ENCODE measurements at places on chromosomes 12 and 14. TPM values are rescaled to one million over a fixed set of nuclear protein-coding genes. Genes with fewer than 3 reads are reported as not detected.
A peak's percentile ranks its signal among the peaks of the same experiment; 100 is the strongest.

Gene LIN52
- polyA plus RNA-seq = 4.9 TPM

Gene GLT8D2
- polyA plus RNA-seq = 1.4 TPM

Gene PZP
- polyA plus RNA-seq = not detected

Gene ZNF891
- polyA plus RNA-seq = 0.64 TPM

DNA sequence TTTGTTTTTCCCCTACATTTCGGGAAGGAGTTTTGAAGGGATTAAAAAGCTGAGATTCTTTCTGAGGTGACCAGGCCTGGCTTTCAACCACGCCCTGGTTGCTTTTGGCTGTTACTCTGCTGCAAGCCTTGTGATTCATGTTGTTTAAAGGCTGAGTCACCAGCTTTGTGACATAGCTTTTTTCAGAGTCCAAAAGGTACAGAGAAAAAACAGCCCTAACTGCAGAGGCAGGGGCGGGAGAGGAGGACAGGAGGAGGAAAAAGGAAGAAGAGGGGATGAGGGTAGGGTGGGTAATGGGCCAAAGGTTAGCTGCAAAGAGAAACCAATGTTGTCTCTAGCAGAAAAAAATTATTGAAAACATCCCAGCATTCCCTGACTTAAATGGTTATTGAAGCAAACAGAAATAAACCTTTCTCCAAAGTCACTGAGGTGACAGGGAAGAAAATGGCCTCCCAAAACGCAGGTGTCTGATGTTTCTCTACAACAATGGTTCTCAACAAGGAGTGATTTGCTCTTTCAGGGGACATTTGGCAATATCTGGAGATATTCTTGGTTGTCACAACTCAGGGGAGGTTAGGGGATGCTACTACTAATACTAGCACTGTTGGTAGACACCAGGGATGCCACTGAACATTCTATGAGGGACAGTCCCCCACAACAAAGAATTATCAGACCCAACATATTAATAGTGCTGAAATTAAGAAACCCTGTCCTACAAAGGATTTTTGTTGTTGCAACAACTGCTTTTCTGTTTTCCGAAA lies 2.1 kb upstream of the UBC start:
- no peak for DNase-seq
- peak overlapping the region; percentile 100 for H3K27ac ChIP-seq

GRCh38 chr12:90943255-90943654 lies 11.7 kb downstream of the CCER1 start:
- peaks cover 12% of the 10 kb centered on the region for H3K4me1 ChIP-seq
- H3K27ac ChIP-seq = no peak overlapping the region
- H3K4me3 ChIP-seq = no peak overlapping the region
- H3K27me3 ChIP-seq = no peaks in the 10 kb centered on the region
- H3K36me3 ChIP-seq = no peaks in the 10 kb centered on the region

DNA sequence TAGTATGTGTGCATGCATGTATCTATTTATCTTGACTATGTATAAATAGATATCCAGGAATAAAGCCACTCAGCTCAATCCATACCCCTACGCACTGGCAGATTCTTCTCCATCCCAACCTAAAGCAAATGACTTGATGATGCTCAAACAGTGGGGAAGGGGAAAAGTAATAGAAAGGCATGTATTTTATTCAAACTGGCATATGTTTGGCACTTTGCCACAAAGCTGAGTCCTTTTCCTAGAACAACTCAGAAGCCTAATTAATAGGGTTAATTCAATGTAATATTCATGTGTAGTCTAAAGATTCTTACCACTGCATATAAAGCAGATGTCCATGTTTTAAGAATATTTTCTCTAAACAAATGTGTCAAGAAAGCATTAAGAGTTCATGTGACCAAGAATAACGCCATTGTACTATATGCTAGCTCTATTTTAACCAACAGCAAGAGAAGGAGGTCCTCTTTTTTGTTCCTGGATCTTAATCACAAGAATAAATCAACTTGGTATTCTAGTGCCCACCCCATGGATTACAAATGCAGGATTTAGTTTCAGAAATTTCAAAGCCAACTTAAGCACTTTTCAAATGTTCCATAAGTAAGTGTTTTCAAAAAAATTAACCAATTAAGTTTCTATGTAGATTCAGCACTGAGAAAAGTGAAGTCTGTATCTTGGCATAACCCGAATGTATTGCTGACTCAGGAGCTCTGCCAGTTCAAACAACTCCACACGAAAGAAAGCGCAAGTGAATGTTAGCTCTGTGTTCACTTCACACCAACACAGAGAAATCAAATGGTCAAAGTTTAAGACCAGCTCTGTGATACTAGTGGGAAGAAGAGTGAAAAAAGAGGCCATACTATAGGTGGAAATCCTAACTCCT lies 233.6 kb downstream of the MED13L start:
- no peak for DNase-seq
- no peak overlapping the region for H3K27ac ChIP-seq
- H3K27me3 ChIP-seq = no peaks in the 10 kb centered on the region
- H3K36me3 ChIP-seq = peaks cover 2% of the 10 kb centered on the region
- no peak overlapping the region for H3K4me3 ChIP-seq

DNA sequence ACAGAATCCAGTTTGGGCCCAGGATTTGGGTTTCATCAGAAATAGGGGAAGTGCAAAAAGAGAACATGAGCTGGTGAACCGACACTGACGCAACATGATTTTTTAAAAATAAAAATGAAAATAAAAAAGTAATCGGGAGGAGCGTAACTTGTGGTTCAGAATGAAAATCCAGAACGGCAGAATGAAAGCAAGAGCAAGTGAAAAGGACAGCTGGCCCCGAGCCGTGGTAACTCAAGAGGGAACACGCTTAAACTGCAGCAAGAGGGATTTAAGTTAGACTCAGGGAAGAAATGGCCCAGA lies 1.6 kb downstream of the SLC6A12 start:
- H3K27ac ChIP-seq = no peak overlapping the region
- H3K27me3 ChIP-seq = peaks cover 33% of the 10 kb centered on the region
- H3K4me3 ChIP-seq = no peak overlapping the region
- no peaks in the 10 kb centered on the region for H3K4me1 ChIP-seq
- DNase-seq = no peak

DNA sequence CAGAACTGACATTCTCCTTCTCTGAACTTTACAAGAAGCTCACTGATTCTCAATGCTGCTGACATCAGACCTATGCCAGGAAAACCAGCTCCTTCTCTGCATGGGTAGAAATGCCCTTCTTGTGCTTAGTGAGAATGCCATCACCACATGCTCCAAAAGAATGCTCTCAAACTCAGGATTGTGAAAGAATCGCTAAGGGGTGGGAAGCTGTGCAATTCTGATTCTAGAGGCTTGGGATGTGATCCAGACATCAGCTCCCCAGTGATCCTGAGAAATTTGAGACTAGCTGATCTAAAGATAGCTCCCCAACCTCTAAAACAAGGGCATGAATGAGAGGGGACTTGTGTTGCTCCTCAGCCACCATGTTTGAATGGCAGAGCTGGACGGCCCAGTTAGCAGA lies 113.2 kb downstream of the DPF3 start:
- no peak for DNase-seq
- no peak overlapping the region for H3K4me3 ChIP-seq
- H3K36me3 ChIP-seq = no peaks in the 10 kb centered on the region
- H3K27me3 ChIP-seq = no peaks in the 10 kb centered on the region
- H3K4me1 ChIP-seq = no peaks in the 10 kb centered on the region

DNA sequence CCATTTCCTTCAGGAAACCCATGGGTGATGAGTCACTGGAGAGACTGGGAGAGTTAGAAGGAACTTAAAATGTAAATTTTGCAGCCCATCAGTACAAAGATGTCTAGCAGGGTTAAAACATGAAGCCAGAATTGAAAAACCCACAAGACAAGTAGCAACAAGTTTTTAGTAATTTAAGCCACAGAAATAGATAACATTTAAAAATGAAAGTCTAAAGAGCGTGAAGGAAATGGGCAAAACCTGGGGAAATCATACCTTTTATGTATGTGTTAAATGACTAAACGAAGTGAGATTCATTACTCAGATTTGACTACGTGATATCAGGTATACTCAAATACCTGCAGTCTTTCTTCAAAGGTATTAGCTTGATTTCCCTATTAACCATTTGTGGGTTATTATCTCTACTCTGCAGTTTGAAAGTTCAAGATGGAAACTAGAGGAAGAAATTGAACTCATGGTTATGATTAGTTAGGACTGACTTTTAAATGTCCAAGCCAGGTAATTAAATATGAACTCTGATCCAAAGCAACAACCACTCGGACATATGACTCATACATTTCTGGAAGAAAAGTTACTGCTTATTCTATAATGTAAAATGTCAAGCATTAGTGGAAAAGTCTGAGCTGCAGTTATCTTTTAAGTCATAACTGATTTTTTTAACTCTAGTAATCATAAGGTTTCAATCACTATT lies 84.1 kb downstream of the ITPR2 start:
- H3K4me3 ChIP-seq = peak overlapping the region; percentile 57
- H3K36me3 ChIP-seq = no peaks in the 10 kb centered on the region
- DNase-seq = peak; percentile 23
- H3K27me3 ChIP-seq = no peaks in the 10 kb centered on the region

GRCh38 chr12:127550271-127550670 lies 716.7 kb upstream of the TMEM132C start:
- no peak for DNase-seq
- no peaks in the 10 kb centered on the region for H3K4me1 ChIP-seq
- H3K36me3 ChIP-seq = no peaks in the 10 kb centered on the region
- no peak overlapping the region for H3K4me3 ChIP-seq
- H3K27ac ChIP-seq = no peak overlapping the region
- H3K27me3 ChIP-seq = no peaks in the 10 kb centered on the region

DNA sequence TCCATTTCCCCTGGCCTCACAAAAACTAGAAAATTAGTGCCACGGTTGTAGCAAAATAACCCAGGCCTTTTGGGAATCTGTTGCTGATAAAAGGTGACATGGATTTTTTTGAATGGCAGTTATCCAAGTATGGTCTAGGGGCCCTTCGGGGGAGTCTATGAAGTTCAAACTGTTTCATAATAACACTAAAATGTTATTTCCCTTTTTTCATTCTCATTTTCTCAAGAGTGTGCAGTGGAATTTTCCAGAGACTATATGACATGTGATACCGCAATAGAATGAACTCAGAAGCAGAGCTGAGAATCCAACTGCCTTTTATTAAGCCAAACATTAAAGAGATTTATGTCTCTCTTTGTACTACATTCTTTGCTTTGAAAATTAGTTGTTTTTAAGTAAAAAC lies 26.9 kb downstream of the GSTZ1 start:
- H3K4me3 ChIP-seq = no peak overlapping the region
- no peaks in the 10 kb centered on the region for H3K4me1 ChIP-seq
- H3K36me3 ChIP-seq = peaks cover 3% of the 10 kb centered on the region
- H3K27me3 ChIP-seq = no peaks in the 10 kb centered on the region
- H3K27ac ChIP-seq = no peak overlapping the region

DNA sequence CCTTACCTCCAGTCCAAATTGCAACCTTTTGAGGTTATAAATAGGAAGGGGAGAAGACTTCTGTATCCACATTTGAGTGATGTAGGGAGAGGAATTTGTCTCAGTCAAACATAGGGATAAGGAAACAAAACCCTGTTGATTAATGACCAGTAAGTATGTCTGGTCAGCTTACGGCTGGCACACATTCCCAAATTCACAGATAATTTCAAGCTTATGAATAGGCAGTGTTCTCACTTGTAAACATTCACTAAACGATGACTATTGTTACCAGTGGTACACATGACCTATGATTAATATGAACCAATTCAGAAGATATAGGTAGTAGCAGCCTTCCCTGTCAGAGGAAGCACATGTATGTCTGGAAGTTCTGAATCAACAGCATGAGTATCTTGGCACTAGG lies 33.0 kb upstream of the SLC5A8 start:
- no peak for DNase-seq
- no peaks in the 10 kb centered on the region for H3K27me3 ChIP-seq
- no peaks in the 10 kb centered on the region for H3K4me1 ChIP-seq
- H3K4me3 ChIP-seq = no peak overlapping the region

DNA sequence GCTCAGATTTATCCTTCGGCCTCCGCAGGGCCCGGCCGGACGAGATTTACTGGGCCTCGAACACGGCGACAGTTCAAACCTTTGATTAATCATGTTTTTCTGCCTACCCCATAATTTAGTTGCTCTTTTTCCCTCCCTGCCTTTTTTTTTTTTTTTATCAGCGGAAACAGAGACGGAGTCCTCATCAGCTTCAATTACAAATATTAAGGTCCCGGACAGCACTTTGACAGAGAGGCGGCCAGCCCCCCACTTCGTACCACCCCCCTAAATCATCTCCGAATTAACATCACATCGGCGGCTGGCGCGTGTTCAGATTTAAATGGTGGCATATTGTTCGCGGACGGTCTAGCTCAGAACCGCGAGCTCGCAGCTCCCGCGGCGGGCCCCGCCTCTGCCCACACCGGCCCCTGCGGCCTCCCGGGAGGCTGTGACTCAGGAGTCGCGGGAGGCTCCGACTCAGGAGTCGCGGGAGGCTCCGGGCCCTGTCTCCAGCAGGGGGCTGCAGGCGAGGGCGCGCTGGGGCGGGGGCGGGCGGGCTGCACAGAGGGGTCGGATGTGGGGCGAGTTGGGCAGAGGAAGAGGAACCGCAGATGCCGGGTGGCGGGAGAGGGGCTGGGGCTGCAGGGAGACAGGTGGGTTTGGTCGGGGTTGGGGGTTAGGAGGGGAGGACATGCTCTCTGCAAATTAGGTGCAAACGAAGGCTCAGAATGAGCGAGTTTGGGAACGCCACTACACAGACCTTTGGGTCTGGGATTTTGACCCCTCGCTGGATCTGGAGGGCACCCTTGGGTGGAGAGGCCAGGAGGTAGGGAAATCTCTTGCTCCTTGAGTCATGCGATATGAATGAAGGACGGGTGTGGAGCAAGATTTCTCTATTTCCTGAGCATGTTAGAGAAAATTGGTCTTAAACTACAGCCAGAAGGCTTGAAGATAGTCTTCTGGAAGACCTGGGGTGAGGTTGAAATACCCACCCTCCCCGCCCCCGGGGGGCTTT lies 19.6 kb upstream of the ATP5MC2 start:
- DNase-seq = no peak
- H3K4me1 ChIP-seq = peaks cover 22% of the 10 kb centered on the region
- H3K27ac ChIP-seq = peak overlapping the region; percentile 80
- peak overlapping the region; percentile 20 for H3K4me3 ChIP-seq
- no peaks in the 10 kb centered on the region for H3K36me3 ChIP-seq
- H3K27me3 ChIP-seq = peaks cover 7% of the 10 kb centered on the region

- DNase-seq = no peak
- no peaks in the 10 kb centered on the region for H3K36me3 ChIP-seq
- no peak overlapping the region for H3K27ac ChIP-seq
- H3K27me3 ChIP-seq = no peaks in the 10 kb centered on the region
Measured at GRCh38 chr12:77070382-77070781, 5.0 kb upstream of the E2F7 start.

DNA sequence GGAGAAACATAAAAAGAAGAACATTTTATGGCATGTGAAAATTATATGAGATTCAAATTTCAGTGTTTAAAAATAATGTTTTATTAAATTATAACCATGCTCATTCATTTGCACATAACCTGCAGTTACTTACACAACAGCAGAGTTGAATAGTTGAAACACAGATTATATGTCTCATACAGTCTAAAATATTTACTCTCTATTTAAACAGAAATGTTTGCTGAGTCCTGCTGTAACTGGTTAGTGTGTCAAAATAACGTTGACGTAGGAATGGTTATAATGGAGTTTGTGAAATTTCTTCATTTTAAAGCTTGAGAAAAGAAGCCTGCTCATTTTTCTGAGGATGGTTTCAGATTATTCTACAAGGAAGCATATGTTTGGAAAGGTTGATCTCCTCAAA lies 196.5 kb upstream of the GARIN2 start:
- no peak for DNase-seq
- H3K4me1 ChIP-seq = no peaks in the 10 kb centered on the region
- H3K27me3 ChIP-seq = no peaks in the 10 kb centered on the region
- no peak overlapping the region for H3K27ac ChIP-seq
- no peak overlapping the region for H3K4me3 ChIP-seq
